ENCODE measurements at places on chromosomes 5 and 9. TPM values are rescaled to one million over a fixed set of nuclear protein-coding genes. Genes with fewer than 3 reads are reported as not detected.

The PHYKPL gene
- 23.5 TPM for total RNA-seq

The PDCD1LG2 gene
- 14.3 TPM for total RNA-seq

The GRM6 gene
- not detected for total RNA-seq

The CBY3 gene
- not detected for total RNA-seq

The VCAN gene
- total RNA-seq, result 976 TPM

The PCDHB11 gene
- total RNA-seq, result 0.65 TPM

The SEMA6A gene
- 8.9 TPM for total RNA-seq

The FBP1 gene
- not detected for total RNA-seq

The CDKN2B-AS1 gene
- 0.18 TPM for total RNA-seq

The TAF11L10 gene
- not detected for total RNA-seq

The CLIC3 gene
- 4.7 TPM for total RNA-seq

The IFNE gene
- total RNA-seq, result not detected

The SLC22A4 gene
- 5.2 TPM for total RNA-seq

The PTPDC1 gene
- 5.8 TPM for total RNA-seq

All from cardiac atrium fibroblast (primary cell).